Right forelimb (tissue), 1 donor: ENCODE measurements at places on chromosomes 11 and 22.

DNA sequence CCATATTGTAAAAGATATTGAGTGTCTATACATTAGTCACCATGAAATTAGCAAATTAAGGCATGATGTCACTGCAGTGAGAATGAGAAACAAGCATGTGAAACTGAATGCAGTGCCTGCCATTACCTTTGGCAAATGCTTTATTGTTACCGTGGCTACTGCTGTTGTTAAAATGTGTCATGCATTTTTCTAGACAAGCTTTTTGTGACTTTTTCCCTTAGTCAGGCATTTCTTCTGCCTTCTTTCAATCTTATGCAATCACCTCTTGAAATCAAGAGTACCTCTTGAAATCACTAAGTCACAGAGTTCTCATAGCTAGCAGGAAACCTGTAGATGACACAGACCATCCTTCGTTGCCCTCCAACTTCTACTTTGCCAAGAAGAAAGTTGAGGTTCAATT is 461.7 kb upstream of the TENM4 start:
- DNase-seq: no peak

DNA sequence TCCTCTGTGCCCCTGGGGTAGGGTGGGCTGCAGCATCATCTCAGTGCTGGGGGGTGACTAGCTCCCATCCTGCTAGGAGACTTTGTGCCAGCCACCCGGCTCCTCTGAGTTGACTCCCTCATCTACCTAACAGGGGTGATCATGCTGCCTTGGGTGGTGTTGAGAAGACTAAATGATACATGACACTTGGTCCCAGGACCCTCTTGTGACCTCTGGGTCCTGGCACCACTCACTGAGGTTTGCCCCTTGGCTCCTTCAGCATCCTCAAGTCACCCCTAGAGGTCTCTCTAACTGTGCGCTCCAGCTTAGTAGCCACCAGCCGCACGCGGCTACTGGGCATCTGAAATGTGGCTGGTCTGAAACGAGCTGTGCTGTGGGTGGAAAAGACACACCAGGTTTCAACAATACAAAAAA is 72.1 kb downstream of the LRRC32 start:
- DNase-seq: no peak

GRCh38 chr11:117076941-117077691 is 21.1 kb downstream of the SIK3 start:
- DNase-seq: no peak

DNA sequence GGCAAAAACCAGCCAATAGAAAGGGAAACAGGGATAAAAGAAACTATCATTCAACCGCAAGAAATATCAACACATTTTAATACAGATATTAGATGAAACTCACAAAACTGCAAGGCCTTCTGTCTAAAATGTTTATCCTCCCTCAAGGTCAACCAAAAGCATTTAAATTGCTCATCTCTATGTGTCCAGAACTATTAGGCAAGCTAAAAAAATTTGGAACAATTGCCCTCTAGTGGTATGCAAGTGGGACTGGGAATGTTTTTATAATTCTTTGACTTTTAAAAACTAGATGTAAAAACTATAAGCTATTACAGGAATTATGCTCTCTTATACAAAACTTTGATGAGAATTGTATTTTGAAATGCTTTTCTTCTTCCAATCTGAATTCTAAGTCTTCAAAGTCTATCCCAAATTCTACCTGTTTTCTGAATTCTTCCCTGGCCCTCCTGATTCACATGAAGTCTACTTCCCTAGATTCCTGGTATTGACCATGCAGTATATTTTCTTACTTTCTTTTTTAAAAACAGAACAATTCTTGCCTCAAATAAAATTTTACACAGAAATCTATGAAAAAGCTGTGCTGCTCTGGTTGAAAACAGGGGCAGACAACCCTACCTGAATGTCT is 4.9 kb downstream of the CWC15 start:
- no peak for DNase-seq

DNA sequence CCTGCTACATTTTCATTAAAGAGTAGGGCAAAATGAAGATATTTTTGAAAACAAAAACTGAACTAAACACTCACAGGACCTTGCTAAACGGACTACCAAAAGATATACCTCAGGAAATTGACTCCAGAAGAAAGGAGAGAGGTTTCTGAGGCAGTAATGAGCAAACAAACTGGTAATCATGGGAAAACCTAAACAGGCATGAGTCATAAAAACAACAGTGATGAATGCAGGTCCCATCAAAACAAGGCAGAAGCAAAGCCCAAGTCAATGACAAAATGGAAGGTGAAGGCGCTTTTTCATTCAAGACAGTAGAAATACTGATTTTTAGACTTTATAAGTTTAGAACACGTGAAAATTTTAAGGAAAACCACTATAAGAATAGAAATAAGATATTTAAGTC is 104.5 kb downstream of the EFCAB6 start:
- no peak for DNase-seq

DNA sequence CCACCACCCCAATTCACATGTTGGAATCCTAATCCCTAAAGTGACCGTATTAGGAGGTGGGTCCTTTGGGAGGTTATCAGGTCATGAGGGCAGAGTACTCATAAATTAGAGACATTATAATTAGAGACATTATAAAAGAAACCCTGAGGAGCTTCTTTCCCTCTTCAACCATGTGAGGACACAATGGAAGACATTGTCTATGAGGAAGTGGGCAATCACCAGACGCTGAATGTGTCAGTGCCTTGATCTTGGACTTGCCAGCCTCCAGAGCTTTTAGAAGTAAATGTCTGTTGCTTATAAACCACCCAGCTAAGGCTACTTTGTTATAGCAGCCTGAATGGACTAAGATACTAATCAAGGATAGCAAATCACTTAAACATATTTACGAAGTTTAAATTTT is 14.8 kb downstream of the GAB2 start:
- no peak for DNase-seq

GRCh38 chr22:30634471-30635233 is 929 bp upstream of the SLC35E4 start:
- DNase-seq: peak; percentile 88

GRCh38 chr22:35390933-35391332 is 9.0 kb upstream of the MCM5 start:
- no peak for DNase-seq

DNA sequence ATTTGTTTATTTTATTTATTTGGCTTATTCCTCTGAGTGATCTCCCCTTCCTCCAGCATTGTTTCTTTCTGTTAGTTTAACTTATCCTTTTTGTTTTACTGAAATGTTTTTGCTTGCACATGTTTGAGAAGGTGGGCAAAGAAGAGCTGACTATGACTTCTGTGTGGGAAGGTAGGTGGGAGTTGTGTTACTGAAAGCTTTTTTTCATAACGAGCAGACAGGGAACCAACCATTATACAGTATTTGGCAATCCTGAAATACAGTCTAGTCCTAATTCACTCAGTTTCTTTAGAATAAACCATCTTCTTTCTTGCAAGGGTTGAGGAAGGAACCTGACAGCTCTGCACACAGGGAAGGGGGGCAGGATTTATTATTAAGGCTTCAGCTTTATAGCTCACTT is 37.0 kb upstream of the PAK1 start:
- DNase-seq: no peak

GRCh38 chr22:31897842-31898805 is 46.2 kb upstream of the YWHAH start:
- DNase-seq: no peak
